Endothelial cell of coronary artery (primary cell): ENCODE measurements at places on chromosomes 4 and X. TPM values are rescaled to one million over a fixed set of nuclear protein-coding genes. Genes with fewer than 3 reads are reported as not detected.

CXCL3 gene
- total RNA-seq: 0.54 and 0.94 TPM in 2 replicates

STK32B gene
- 9.8 and 17.7 TPM in 2 replicates for total RNA-seq

NIPAL1 gene
- 1.0 and 1.4 TPM in 2 replicates for total RNA-seq

GRIA2 gene
- total RNA-seq: under 0.01 TPM in 1 of 2 replicates, not detected in the other

DNASE1L1 gene
- total RNA-seq: 105 and 122 TPM in 2 replicates

F8 gene
- total RNA-seq: 0.56 and 0.81 TPM in 2 replicates

LRRC66 gene
- total RNA-seq: 0.36 and 0.38 TPM in 2 replicates

MAGIX gene
- 0.27 and 1.0 TPM in 2 replicates for total RNA-seq

MCF2 gene
- total RNA-seq: under 0.01 TPM in 1 of 2 replicates, not detected in the other

USO1 gene
- total RNA-seq: 67.3 and 85.4 TPM in 2 replicates

ASMT gene
- not detected in 2 replicates for total RNA-seq

BCOR gene
- 4.9 and 10.7 TPM in 2 replicates for total RNA-seq

SLITRK4 gene
- total RNA-seq: 3.6 and 21.9 TPM in 2 replicates

SLC38A5 gene
- 63.0 and 69.0 TPM in 2 replicates for total RNA-seq

NRK gene
- total RNA-seq: 0.18 and 0.28 TPM in 2 replicates

PCDH10 gene
- 11.1 and 15.1 TPM in 2 replicates for total RNA-seq

ANXA10 gene
- 0.85 TPM in 1 of 2 replicates, not detected in the other for total RNA-seq

ARMCX1 gene
- 24.6 and 38.5 TPM in 2 replicates for total RNA-seq

SUV39H1 gene
- 2.9 and 5.8 TPM in 2 replicates for total RNA-seq

SULT1E1 gene
- 8.5 and 175 TPM in 2 replicates for total RNA-seq

SRPX2 gene
- 95.5 and 151 TPM in 2 replicates for total RNA-seq

YY2 gene
- total RNA-seq: 1.1 and 2.4 TPM in 2 replicates

ABCE1 gene
- 142 and 143 TPM in 2 replicates for total RNA-seq
